SK-N-SH treated with all-trans-retinoic acid at 6 μM for 48 hours (cell line): ENCODE measurements at places on chromosomes 5 and 9.

DNA sequence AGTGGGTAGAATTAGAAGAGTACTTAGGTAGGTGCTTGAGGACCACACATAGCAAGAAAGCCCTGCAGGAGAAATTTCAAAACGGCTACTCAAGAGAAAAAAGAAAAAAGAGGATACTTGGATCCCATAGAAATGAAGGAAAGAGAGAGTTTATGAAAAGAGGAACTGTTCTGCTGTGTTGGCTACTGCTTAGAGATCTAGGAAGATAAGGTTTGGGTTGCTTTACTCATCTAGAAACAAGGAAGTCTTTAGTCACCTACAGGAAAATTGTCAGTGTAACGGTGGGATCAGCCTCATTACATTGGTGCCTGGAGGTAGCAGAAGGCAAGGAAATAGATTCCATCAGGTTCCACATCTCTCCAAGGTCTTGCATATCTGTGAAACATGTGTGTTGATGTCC is 14.8 kb upstream of the C5orf46 start:
- ATAC-seq: no peak

DNA sequence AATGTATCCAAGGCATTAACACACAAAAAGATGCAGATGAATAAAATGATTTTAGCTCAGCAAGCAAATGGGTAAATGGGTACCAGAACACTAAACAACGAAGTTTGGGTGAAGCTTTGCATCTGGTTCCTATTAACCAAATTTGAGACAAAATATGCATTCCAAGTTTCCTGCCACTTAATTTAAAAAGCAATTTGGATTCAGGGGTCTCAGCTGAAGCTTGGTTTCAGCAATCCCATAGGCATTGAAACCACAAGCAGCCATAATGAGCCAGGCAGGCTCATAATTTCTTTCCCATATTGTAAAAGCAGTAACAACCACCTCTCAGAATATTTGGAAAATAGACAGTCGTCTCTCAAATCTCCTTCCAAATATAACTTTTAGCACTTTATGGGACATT is 138.9 kb downstream of the NXNL2 start:
- no peak for ATAC-seq

DNA sequence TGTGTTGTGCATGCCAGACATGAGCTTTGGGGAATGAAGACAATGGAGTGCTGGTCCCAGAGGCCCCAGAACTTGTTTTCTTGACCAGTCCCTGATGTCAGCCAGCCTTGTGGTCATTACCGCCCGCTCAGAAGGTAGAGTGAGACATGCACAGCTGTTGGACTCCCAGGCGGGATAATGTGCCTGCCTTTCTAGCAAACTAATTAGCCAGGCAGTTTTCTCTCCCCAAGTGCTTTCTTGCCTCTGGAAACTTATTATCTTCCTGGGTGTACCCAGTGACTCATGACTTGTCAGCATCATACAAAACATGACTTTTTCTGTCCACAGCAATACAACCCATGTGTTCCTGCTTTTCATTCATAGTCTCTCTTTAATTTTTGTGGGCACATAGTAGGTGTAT is 131.1 kb downstream of the RMI1 start:
- no peak for ATAC-seq

- no peak for ATAC-seq
Measured at GRCh38 chr5:115229606-115230005, 33.1 kb downstream of the PGGT1B start.

DNA sequence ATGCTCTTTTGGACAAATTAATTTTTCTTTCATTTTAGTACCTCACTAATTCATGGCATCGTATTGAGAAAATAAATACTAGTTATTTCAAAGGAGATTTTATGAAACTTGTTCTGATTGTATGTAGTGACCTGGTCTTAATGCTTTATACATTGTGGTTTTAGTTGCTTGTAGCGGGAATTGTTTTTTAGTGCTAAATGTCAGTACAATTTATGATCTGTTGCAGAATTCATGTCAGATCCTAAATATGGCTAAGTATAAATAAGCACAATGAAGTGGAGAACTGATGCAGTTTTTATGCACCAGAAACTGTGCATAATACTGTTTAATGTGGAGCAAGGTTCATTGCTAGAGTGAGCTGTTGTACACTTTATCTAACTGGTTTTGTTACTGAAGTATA is 308.8 kb downstream of the PJA2 start:
- no peak for ATAC-seq

GRCh38 chr9:34322899-34323591 is 6.0 kb downstream of the KIF24 start:
- ATAC-seq: no peak

DNA sequence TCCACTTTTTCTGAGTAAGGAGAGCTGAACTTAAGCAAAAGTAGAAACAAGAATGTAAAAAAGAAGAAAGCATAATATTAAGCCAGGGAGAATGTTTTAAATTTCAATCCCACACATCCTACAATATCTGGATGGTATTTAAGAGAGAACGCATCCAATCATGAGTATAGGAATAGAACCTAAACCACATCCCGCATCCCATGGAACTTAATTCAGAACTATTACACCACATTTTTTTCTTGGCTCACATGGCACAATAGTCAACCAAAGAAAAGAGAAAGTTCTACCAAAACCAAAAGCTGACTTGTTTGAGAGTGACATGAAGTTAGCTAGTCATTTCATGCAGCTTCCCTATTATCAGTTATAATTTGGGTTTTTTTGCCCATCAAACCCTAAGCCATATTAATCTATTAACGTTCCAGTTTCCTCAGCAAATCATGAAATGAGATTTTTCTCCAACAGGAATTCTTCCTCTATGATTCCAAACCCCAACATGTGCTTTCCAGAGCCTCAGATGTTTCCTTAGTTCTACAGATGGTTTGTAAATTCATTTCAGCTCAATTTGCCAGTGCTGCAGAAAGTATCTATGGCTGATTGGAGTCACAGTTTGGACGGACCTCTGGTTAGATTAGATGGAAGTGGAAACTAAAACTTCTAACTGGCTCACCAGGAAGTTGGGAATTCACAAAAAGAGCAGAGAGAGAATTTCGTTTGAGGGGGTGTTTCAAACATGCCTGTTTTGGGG is 22.5 kb downstream of the ADAMTSL1 start:
- ATAC-seq: no peak

DNA sequence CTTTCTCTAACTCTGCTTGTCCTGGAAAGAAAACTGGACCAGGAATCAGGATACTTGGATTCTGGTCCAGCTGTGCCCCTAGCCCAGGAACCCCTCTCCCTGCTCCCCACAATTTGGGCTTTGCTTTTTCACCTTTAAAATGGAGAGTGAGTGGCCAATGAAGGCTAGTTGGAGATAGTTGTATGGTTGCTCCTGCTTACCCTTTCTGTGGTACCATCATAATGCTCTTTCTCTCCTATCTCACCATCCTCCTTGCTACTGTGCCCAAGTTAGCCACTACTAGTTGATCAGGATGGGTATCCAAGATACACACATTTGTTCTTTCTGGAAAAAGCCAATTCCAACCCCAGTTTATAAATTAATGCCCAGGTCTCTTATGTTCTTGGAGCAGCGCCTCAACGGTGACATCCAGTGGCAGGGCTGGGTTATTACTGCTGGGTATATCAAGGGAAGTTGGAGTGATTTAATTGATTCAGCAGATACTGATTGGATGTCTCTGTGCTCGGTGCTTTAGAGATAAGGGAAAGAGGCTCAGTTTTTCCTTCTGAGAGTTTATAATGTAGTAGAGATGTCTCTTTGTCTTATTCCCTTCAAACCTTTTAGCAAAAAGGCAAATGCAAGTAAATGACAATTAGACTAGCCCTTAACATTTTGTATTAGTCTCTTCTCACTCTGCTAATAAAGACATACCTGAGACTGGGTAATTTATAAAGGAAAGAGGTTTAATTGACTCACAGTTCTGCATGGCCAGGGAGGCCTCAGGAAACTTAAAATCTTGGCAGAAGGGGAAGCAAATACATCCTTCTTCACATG is 38.5 kb downstream of the FAXDC2 start:
- peak; percentile 88 for ATAC-seq

- no peak for ATAC-seq
Measured at GRCh38 chr5:115214541-115214940, 44.8 kb upstream of the TRIM36 start.

DNA sequence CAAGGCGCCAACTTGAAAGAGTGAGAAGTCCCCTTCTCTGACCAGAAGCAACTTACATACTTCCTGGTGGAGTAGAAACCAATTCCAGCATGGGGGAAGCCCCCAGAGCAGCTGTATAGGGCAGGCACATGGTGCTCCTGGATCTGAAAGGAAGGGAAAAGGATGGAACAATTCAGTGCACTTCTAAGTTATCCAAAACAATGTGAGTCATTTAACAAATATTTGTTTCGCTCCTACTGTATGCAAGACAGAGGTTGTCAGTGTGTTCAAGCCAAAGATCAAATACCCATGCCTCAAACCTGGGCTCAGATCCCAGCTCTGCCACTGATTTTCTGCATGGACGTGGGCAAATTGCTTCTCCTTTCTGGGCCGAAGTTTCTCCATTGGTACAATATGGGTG is 67.1 kb downstream of the LHX2 start:
- ATAC-seq: peak; percentile 84

DNA sequence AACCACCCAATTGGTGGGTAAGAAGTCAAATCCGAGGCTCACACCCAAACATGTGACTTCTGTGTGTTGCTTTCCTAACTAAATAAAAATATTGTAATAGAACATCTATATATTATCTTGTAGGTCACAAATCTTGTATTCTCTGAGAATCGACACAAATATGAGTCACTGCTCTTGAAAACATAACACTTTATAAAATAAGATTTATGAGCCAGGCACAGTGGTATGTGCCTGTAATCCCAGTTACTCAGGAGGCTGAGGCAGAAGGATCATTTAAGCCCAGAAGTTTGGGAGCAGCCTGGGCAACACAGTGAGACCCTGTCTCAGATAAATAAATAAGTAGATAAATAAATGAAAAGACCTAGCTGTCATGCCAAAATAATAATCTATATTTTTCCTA is 624.1 kb downstream of the ANXA1 start:
- no peak for ATAC-seq

DNA sequence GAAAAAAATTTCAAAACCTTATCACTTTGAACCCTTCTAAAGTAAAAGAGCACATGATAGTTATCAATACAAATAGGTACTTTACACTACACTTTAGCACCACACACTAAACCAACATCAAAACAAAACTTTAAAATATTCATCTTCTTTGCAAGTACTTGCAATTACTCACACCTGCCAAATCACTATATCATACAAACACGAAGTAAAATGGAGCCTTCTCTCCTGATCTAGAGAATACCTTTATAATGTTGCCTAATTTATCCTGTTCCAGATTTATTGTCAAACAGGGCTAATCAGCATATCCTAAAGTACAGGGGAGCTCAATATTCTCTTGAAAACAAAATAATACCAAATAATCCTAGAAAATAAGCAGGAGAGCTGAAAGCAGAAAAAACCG is 3.0 kb downstream of the RNF145 start:
- ATAC-seq: no peak

DNA sequence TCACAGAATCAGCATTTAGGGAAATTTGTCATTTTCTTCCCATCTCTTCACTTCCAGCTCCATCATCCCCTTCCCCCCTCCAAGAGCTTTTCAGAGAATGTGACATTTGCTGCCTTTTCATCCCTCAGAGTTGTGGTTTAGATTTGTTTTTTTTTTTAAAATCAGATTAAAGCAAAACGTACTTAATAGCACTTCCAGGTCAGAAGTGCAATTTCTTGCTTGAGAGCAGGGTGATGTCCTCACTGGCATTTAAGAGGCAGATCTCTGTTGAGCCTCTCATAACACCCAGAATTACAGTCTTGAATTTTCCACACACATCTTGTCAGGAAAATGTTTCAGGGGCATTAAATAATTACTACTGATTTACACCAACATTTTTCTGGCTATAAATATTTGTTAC is 236.8 kb upstream of the VLDLR start:
- ATAC-seq: no peak

GRCh38 chr5:76471406-76471805 is 68.3 kb downstream of the IQGAP2 start:
- ATAC-seq: no peak

DNA sequence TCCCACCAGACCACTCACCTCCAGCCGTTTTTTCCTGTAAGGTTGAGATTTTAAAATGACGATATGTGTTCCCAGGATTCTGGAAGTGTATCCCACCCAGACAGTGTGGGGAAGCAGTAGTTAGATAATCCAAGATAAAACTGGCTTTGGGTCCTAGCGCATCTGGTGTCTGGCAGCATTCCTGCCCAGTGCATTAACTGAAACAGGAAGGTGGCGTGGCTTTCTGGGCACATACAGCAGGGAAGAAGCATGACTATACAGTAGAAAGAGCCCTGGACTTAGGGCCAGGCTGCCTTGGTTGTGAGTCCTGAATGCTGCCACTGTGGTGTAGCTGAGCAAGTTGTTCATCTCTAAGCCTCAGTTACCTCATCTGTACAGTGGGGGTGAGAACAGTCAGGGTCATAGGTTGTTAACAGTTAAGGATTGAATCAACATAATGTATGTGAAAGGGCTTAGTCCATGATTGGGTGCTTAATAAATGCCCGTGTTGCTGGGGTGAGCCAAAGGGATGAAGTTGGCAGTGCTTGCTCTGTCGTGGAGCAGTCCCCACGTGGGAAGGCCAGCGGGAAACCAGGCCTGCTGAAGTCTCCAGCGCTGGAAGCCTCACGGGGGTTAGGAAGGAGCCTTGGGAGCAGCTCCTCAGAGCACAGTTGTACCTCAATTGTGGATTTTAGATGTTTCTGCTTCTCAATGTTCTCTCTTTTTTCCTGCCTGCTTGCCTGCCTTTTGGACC is 18.0 kb downstream of the CLTA start:
- peak; percentile 30; the same call in 1 of the 3 replicates for ATAC-seq

GRCh38 chr9:109629615-109630014 is 131.5 kb upstream of the PTPN3 start:
- no peak for ATAC-seq

- ATAC-seq: no peak
Measured at GRCh38 chr9:79572608-79573411, 1.0 kb downstream of the TLE4 start.

DNA sequence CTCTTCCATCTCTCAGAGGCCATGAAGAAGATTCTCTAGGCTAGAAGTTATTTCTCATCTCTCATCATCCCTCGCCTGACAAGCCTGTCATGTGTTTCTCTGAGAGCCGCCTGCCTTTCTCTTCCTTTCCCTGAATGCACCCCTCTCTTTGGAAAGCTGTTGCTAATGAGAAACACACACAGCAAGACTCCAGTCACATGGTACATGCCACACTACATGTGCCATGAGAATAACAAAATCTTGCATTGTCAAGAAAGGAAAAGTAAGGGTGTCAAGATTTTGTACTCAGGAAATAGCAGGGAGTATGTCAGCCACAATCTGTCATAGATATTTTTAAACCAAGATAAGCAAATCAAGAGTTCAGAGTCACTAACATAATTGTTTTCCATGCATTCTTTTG is 8.9 kb downstream of the AGXT2 start:
- ATAC-seq: no peak

GRCh38 chr5:84343171-84343570 is 41.5 kb downstream of the EDIL3 start:
- ATAC-seq: no peak
